ENCODE measurements at places on chromosomes 3 and 15.

- no peak for DNase-seq
Measured at GRCh38 chr3:150073513-150073912, 102.8 kb upstream of the PFN2 start.

- DNase-seq: no peak
Measured at GRCh38 chr3:58231666-58232065, 5.9 kb upstream of the ABHD6 start.

- no peak for DNase-seq
Measured at GRCh38 chr15:44159492-44159891, 35.6 kb downstream of the FRMD5 start.

DNA sequence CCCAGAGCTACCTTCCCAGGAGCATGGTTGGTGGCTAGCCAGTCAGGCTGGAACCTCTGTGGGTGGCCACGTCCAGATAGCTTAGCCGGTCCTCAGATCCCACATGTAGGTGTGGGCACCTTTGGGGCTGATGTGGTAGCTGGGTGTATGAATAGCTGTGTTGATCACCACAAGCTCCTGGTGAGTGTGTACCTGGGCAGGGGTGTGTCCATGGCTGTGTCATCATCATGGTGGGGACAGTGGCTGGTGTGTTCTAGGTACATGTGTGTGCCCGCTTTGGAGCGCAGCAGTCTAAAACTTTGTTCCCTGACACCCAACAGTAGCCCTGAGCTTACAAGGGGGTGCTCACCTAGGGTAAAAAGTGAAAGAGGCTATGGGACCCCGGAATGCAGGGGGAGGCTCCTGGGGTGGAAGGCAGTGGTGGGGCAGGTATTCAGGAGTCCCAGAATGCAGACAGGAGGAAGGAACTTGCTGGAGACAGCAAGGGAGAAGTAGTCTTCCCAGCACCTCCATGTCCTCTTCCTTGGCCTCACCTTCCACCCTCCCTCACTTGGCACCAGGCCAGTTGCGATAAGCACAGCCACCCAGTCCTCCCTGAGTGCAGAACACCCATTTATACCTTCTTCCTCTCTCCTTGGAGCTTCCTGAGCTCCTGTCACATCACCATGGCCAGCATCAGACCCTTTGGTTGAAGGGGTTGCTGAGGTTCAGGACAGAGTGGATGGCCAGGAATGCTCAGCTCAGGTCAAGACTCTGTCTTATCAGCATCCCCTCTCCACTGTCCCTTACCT, 1.2 kb downstream of the CISH start:
- no peak for DNase-seq

DNA sequence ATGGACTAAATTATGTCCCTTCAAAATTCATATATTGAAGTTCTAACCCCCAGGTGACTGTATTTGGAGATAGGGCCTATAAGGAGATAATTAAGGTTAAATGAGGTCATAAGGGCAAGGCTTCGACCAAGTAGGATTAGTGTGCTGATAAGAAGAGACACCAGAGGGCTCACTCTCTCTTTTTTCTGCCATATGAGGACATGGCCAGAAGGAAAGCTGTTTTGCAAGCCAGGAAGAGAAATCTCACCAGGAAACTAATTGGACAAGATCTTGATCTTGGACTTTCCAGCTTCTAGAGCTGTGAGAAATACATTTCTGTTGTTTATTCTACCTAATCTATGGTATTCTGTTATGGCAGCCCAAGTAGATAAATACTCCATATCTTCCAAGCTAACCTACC, 503.6 kb upstream of the NAALADL2 start:
- no peak for DNase-seq

DNA sequence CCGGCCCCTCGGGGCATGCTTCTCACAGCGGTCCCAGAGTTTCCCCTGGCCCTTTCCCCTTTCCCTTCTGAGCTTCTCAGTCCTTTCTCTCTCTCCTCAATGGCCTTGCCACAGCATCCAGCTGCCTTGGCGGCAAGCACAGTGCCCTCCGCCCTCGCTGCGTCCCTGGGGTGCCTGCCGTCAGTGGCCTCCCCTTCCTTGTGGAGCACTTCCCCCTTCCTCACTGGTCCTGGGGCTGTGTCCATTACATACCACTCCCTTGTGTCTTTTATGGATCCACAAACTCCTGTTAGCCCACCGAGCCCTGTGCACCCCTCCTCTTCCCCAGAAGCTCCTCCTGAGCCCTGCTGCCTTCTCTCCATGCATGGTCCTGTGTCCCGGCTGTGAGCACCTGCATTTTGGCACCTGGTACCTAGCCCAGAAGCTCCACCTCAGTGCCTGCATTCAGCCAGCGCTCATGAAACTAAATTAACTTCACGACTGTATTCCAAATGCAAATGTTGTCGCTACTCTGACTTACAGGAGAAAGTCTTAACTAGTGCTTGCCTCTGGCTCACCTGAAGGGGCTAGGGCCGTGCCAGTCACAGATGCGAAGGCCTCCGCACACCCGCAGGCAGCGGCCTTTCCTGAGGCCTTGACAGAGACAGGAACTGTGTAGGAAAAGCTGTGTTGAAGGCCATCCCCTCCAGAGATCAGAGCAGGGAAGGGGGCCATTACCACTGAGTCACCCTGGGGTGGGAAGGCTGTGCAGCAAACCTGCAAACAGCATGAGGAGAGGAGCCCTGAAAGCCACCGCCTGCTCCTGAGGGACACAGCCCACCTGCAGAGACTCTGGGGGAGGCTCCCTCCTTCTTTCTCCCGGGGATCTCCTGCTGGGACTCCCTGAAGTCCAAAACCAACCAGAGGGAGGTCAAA, 19.1 kb upstream of the KLF13 start:
- no peak for DNase-seq

DNA sequence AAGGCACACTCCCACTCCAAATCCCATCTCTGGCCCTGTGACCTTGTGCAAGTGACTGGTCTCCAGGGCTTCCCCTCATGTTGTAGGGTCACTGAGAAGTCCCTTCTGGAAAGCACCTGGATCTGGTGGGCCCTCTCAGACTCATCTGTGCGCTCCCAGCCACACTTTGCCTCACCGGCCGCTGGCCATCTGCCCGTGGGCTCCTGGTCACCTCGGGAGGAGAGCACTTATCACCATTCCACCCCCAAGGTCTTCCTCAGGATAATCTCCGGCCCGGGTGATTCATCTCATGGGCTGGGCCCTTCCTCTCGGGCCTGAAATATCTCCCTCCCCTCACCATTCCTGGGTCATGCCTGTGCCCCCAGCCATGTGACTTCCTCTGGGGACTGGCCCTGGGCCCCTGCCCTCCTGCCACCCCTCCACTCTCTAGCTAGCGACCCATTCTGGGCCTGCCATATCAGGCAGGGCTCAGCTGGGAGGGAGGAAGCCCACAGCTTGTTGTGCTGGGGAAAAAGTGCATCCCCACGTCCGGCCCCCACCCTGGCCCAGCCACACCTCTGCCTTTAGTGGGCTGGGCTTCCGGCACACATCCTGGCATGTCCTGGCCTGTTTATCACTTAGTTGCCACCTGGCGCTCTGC, 10.6 kb upstream of the WNT7A start:
- DNase-seq: no peak

- no peak for DNase-seq
Measured at GRCh38 chr3:107430996-107431245, 53.7 kb downstream of the CCDC54 start.

- no peak for DNase-seq
Measured at GRCh38 chr3:25385807-25386460, 42.1 kb upstream of the RARB start.

GRCh38 chr15:73891328-73892315, 18.3 kb downstream of the TBC1D21 start:
- no peak for DNase-seq

DNA sequence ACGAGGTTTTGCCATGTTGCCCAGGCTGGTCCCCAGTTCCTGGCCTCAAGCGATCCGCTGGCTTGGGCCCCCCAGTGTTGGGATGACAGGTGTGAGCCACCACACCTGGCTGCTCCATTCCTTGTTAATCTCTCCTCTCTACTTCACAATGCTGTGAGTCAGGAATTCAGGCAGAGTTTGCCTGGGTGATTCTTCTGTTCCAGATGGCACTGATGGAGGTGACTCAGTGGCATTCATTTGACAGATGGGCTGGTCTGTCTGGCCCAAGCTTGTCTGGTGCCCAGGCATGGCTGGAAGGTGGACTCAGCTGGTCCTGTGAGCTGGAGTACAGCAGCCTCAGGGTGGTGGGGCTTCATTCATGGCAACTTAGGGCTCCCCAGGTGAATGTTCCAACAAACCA, 43.2 kb downstream of the SLC6A20 start:
- DNase-seq: no peak

- DNase-seq: no peak
Measured at GRCh38 chr15:97567411-97567810, 393.1 kb upstream of the ARRDC4 start.

- no peak for DNase-seq
Measured at GRCh38 chr3:55426486-55426885, 60.6 kb downstream of the WNT5A start.

- no peak for DNase-seq
Measured at GRCh38 chr3:169026543-169027182, 636.8 kb downstream of the MECOM start.

DNA sequence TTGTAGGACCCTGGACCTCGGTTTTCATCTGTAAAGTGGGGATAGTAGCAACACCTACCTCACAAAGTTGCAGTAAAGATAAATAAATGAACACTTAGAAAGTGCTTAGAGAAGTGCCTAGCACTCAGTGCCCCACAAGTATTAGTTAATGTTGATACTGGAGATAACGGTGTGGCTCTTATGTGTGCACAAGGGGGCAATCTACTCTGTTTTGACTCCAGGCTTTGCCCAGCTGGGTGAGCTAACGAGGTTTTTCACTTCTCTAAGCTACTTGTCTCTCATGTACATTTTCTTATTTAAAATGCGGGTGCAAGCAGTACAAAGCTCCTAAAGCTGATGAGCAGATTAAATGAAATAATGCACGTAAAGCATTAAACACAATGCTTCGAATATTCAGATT, 193.5 kb upstream of the ICE2 start:
- DNase-seq: no peak

- DNase-seq: no peak
Measured at GRCh38 chr3:28012830-28013229, 228.6 kb upstream of the CMC1 start.

- no peak for DNase-seq
Measured at GRCh38 chr3:445960-446359, 249.4 kb downstream of the CHL1 start.

DNA sequence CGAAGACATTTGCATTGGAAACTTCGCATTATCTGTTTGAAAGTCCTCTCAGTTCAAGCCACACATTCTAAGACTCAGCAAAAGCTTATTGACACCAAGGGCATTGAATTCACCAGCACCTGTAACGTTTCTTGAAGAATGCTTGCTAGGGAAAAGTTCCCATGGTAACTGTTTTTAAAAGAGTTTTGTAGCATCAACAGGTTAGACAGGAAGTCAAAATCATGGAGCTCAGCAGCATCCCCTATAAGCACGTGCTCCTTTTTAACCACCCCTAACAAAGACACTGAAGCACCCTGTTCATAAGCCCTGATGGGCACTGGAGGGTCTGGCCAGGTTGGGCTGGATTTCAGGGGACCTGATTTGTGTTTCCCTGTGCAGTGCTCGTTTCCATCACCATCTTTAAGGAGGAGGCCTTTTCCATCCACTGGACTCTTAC, 229.7 kb upstream of the BHLHE40 start:
- DNase-seq: no peak

GRCh38 chr3:86228101-86228500, 762.8 kb downstream of the VGLL3 start:
- DNase-seq: no peak

- no peak for DNase-seq
Measured at GRCh38 chr3:171908731-171909130, 65.6 kb downstream of the TMEM212 start.

- DNase-seq: no peak
Measured at GRCh38 chr15:94040541-94041248, 190.7 kb upstream of the MCTP2 start.

DNA sequence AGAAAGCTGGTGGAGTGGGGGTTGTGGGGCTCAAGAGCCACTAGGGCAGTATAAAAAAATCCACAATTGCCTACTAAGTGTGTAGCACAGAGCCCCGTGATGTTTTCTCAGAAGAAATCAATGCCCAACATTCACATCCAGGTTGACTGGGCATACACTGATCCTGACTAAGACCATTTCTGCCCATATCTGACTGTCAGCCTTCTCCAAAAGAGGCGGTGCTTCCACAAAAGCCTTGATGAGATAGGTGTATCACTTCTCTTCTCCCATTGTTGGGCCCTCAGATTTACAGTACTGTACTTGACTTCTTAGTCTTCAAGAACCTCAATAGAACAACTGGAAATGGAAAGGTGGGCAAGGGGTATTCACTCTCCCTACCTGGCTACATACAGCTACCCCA, 1.4 kb downstream of the POPDC2 start:
- no peak for DNase-seq

GRCh38 chr3:160403796-160404470, 4.5 kb downstream of the SMC4 start:
- no peak for DNase-seq

GRCh38 chr15:60399931-60400330, 2.1 kb upstream of the ANXA2 start:
- no peak for DNase-seq

GRCh38 chr3:56316944-56317343, 151.3 kb downstream of the ERC2 start:
- DNase-seq: no peak

GRCh38 chr15:56351353-56351752, 13.9 kb upstream of the TEX9 start:
- DNase-seq: no peak

- DNase-seq: no peak
Measured at GRCh38 chr3:30694668-30695067, 88.3 kb downstream of the TGFBR2 start.

- DNase-seq: no peak
Measured at GRCh38 chr3:111072031-111072921, 660 bp downstream of the NECTIN3 start.

GRCh38 chr3:140748903-140749302, 71.0 kb downstream of the TRIM42 start:
- no peak for DNase-seq

GRCh38 chr15:71883447-71883846, 73.1 kb downstream of the NR2E3 start:
- no peak for DNase-seq

- no peak for DNase-seq
Measured at GRCh38 chr3:149180057-149180573, 41.5 kb downstream of the CP start.

DNA sequence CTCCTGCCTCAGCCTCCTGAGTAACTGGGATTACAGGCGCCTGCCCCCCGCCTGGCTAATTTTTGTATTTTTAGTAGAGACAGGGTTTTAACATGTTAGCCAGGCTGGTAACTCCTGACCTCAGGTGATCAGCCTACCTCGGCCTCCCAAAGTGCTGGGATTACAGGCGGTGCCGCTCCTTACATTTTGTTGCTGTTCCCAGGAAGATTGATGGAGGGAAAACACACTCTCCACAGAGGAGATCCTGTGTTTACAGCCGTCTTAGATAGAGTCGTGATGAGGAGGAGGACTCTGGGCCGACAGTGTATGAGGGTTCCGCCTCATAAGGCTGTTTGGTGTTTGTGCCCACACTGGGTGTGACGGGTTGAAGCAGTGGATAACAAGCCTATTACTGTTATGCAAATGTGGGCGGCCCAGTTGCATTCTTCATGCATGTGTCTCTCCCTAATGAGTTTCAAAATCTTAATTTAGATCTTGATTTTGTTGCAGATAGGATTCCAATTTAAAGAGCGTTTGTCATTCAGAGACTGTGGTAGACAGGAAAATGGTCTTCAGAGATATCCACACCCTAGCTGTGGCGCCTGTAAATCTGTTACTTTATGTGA, 60.0 kb downstream of the APBA2 start:
- DNase-seq: no peak

- no peak for DNase-seq
Measured at GRCh38 chr3:115428841-115429240, 194.5 kb upstream of the GAP43 start.
